ENCODE measurements at places on chromosomes 7 and 10.
A peak's percentile ranks its signal among the peaks of the same experiment; 100 is the strongest.

- DNase-seq: no peak
Measured at GRCh38 chr10:76881477-76882220, 756.0 kb downstream of the KCNMA1 start.

- no peak for DNase-seq
Measured at GRCh38 chr7:72098807-72099580, 313.1 kb downstream of the CALN1 start.

GRCh38 chr7:24602860-24603456, 29.7 kb downstream of the PALS2 start:
- DNase-seq: no peak

DNA sequence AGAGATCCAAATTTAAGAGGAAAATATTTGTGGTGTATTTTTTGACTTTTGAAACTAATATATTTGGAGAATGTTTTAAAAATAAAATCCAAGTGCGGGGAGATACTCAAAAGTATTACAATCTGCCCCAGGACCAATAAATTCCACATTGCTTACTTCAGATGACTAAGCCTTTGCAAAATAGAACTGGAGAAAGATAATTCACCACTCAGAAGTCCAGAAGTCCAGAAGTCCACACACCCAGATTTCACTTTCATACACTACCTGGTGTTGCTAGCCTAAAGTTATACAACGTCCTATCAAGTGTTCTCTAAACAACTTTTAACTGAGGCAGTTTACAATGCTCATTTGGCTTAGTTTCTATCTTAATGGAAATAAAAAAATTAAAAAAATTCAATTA, 487.0 kb upstream of the SEMA3D start:
- no peak for DNase-seq

GRCh38 chr7:143477501-143478150, at the start of gene TAS2R41:
TAS2R41 (plus strand) TSS chr7:143477873; CDS start chr7:143477873, 0 bp downstream.
- DNase-seq: no peak

DNA sequence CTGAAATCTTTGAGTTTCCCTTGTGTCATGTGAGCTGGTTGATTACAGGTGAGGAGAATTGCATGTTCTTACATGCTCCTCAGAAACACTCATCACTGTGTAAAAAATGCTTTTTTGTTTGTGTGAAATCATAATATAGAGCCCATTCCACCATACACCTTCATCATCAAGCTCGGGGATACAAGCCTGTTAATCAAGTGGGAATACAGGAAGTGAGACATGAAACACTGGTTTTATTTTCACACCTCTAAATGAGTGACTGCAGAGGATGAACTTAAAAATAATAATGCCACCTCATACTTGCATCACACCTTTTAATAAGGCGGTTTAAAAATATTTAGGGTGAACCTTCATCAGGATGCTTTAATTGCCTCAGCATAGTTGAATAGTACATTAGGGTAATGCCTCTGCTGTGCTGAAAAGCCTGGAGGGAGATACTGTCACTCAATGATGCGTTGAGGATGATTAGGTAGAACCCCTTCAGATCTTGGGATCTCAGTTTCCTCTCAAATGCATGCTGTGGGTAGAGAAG, 164.6 kb downstream of the AUTS2 start:
- no peak for DNase-seq

GRCh38 chr7:33612442-33612841, 292.9 kb upstream of the BMPER start:
- no peak for DNase-seq

GRCh38 chr10:59098831-59099452, 77.5 kb upstream of the PHYHIPL start:
- no peak for DNase-seq

DNA sequence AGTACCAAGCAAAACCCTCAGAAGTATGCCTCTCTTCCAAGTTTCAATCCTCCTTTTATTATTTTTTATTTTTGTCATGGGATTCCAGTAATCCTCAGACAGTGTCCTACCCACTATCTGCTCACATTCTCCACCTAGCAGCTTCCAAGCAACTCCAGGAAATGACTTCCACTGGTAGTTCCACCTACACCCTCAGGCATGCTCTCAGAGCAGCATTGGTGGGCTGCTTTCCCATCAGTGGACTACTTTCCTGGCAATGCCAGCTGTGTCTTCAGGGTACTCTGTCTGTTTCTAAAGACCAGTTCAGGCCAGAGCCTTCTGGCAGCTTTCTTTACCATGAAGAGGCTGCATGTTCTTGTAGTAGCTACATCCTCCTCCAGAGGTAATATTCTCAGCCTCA, 244.0 kb downstream of the HGF start:
- DNase-seq: no peak

- no peak for DNase-seq
Measured at GRCh38 chr7:12403287-12404181, at the start of gene VWDE. VWDE (minus strand) TSS chr7:12403865; CDS start chr7:12403716, 149 bp downstream.

GRCh38 chr10:75211007-75211691, 553 bp downstream of the VDAC2 start:
- DNase-seq: no peak

DNA sequence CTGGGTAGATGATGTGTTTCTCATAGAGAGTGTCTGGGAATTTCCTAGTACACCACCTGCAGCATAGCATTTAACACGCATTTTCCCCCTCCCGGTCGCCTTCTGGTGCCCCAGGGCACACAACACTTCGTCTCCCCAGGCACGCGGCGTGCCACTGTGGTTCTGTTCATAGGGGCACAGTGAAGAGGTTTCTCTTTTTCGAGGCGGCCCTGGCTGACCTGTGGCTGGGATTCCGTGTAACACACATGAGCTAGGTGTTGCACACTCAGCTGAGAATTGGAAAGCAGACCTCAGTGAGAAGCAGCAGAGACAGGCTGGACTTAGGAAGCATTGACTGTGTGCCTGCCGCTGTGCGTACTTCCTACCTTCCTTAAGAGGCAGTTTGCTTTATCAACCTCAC, 214.3 kb upstream of the SHH start:
- no peak for DNase-seq

GRCh38 chr10:7529638-7530037, 118.8 kb upstream of the SFMBT2 start:
- DNase-seq: peak; percentile 51

DNA sequence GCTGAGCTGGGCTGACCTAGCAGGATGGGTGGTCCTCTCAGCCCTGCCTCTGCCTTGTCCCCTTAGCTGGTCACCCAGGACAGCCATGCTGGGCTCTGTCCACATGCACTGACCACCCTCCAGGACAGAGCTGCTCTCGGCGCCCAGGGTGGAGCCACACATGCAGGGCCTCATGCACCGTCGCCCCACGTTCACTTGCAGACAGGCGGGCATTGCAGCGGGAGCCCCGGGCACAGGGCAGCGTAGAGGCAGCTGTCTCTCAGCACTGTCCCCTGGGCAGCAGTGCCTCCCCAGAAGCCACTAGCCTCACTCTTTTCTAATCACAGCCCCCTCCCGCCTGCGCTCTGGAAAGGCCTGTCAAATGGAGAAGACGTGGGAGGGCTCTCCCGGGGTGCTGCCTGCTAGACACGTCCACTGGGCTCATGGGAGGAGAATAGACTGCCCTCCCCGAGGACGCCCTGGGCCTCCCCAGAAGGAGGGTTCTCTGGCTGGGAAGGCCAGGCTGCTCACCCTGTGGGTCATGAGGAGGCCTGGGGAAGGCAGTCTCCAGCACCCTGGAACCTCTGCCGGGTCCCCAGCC, 37.4 kb downstream of the YKT6 start:
- DNase-seq: no peak

DNA sequence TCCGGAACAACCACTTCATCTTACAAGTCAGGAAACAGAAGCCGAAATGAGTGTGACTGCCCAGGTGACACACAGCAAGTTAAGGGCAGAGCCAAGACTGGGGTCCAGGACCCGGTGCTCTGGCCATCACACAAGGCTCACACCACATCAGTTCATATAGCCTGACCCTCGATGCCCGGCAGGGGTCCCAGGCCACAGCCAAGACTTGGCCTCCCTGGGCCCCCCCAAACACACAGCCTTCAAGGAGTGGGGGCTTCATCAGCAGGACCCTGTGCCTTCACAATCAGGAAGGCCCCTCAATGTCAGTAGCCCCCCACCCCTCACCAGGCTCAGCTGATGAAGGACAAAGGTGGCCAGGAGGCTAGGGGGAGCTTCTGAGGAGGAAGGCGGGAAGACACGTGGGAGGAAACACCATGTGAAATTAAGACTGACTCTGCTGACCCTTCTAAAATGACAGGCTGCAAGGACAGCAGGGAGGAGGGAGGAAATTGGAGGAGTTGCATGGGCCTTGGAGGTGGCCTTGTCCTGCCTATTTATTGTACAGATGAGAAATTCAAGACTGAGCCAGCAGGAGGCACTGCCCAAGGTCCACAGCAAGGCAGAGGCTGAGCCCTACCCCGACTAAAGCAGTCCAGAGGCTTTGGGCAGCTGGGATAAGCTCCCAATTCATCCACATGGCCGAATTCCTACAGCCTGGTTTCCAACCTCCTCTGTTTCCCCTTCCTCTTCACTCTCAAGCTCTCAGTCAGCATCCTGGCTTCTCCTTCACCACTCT, 216.1 kb upstream of the ZMIZ1 start:
- no peak for DNase-seq

DNA sequence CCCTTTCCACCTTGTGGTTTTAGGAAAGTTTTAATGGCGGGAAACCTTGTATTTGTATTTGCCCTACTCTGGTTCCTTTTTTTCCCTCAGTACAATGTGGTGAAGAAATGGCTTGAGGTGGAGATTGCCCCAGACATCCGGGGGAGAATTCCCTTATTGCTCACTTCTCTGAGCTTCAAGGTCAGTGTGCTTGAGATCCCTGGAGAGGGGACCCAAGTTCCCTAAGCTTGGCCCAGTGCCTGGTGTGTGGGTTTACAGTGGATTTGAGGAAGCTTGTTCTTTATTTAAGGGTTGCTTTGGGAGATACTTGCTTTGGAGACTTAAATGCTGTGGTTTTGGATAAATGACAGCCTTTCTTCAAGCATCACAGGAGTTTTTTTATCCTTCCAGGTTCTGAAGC, 18.3 kb downstream of the CALHM2 start:
- DNase-seq: peak; percentile 90

DNA sequence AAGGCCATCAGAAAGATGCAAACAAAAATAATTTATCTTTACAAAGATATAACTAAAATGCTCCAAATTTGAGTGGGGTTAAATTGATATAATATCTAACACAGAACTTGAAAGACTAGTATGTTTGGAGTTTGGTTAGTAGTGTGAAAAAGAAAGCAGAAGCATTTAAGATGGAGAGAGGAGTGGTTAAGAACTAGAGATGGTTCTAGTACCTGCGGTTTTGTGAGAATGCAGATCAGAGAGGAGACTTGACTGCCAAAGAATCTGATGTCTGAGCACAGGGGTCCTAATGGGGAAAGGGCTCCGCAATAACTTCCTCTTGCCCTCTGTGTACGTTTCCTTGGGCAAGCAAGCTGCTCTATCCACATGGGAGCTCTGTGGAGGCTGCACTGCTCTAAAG, 506.8 kb upstream of the COBL start:
- DNase-seq: no peak

DNA sequence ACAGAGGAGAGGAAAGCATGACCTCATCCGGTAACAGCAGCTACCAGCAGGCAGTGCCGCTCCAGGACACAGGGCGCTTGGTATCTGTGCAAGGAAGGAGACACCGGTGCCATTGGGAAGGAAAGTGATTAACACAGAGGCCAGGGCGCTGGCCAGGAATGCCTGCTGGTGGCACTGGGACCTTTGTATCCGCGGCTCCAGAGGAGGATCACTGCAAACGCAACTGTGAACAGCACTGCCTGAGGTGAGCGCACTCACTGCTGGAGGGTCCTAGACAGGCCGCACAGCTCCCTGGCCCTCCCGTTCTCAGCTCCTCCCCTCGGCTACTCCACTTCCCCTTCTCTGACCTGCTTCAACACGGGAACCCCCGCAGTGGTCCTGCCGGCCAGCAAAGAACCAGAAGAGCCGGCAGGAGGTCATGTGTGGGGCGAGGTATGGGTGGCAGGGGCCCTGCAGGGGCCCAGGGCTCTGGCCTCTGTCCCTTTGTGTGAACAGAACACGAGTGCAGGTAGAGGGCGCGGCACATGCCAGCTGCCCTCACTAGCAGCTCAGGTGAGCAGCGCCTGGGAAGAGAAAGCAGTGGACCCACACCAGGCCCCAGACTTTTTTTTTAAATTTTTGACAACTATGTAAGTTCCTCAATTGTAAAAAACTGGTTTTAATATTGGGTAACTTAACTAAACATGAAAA, 107.6 kb downstream of the VIPR2 start:
- no peak for DNase-seq

DNA sequence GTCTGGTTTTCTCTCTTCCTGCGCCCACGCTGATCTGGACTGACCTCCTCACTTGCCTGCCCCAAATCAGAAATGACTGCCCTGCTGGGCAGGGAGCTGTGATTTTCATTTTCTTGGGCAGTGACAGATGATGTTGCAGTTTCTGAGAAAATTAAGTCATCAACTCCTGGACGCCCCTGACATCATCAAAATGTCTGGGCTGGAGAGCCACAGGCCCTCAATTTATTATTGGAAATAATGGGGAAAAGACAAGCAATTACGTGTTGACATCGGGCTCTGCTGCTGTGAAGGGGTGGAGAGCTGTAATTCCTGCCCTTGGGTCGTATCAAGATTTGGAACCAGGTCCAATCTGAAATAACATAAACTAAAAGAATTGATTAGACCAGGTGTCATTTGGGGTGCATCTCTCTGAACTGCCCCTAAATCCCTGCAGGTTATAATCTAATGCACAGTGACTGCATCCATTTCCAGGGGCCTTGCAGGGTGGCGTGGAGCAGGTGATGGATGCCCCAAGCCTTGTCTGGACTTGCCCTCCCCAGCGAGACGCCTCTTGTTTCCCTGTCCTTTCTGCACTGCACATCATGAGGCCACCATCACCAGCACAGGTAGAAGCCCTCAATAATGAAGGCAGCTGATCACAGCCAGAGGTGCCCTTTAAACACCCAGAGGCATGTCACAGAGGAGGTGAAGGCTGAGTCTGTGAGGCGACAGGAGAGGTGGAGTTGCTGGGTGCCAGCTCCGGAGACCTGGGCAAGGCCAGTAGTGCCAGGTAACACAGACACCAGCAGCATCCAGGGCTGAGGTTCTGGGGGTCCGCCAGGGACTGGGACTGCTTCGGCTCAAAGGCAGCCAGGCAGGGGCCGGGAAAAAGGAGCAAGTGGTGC, 98.7 kb downstream of the HTR5A start:
- DNase-seq: no peak

GRCh38 chr10:45278860-45279498, 36.4 kb downstream of the OR13A1 start:
- no peak for DNase-seq

- no peak for DNase-seq
Measured at GRCh38 chr7:41832941-41833340, 130.1 kb upstream of the INHBA start.

Measured in ovary (tissue), 10 donors.